ENCODE measurements at places on chromosomes 7 and 10.

DNA sequence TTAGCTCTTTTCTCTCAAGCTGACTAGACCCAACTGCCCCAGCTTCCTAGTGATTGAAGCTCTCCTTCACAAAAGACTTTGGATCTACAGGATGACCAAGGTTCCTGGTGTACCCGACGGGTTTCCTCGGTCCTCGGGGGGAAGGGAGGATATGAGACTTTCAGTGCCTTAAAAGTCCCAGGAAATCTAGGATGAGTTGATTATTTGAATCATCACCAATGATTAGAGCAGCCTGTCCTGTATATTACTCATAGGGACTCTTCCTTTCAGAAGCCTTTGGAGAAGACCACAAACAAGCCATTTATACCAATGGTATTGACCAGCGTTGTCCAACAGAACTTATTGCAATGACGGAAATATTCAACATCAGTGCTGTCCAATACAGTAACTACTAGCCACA is 6.1 kb upstream of the ACTA2 start:
- no peak for DNase-seq

DNA sequence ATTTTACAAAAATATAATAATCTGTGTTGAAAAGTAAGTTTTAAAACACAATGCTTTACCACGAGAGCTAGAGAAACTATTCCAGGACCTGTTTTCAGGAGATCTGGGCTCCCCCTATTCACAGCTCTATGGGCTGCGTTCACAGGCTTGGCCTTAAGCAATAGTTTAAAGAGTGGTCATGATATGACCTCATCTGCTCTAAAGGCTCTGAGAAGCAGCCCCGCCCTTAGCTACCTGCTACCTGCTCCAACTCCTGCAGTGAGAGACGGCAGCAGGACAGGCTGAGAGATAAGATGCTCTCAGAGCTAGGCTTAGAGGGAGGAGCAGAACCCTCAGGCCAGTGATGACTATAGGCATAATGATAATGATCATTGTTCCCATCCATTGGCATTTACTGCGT is 12.6 kb downstream of the ALOX5 start:
- DNase-seq, result no peak

DNA sequence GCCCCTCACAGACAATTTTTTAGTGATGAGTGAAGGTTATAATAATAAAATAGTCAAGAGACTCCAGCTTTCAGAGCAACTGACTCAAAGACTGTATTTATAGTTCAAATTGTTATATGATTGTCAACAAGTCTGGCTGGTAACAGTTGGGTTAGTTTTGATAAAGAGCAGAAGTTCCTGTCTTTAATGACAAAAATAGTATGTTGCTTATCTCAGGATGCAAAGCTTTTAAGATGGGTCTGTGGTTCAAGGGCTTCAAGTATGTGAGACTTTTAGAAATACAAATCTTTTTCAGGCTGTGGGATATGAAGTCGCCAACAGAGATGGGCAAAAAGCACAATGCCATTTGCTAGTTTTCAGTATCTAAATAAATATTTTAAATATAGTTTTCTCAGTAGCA is 118.4 kb downstream of the ABCA13 start:
- no peak for DNase-seq

DNA sequence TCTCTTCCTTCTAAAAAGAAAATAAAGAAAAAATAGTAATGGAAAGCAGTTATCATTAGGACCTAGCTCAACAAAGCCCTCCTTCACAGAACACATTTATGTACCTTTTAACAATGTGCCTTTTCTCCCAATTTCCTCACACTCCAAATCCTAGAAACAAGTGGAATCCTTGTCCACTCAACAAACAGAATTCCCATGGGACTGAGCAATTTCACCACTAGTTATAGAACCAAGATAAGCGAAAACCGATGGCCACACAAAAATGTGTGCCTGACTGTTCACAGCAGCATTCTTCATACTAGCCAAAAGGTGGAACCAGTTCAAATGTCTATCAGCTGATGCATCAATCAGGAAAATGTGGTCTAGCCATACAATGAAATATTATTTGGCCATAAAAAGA is 17.3 kb downstream of the DCLRE1C start:
- no peak for DNase-seq

DNA sequence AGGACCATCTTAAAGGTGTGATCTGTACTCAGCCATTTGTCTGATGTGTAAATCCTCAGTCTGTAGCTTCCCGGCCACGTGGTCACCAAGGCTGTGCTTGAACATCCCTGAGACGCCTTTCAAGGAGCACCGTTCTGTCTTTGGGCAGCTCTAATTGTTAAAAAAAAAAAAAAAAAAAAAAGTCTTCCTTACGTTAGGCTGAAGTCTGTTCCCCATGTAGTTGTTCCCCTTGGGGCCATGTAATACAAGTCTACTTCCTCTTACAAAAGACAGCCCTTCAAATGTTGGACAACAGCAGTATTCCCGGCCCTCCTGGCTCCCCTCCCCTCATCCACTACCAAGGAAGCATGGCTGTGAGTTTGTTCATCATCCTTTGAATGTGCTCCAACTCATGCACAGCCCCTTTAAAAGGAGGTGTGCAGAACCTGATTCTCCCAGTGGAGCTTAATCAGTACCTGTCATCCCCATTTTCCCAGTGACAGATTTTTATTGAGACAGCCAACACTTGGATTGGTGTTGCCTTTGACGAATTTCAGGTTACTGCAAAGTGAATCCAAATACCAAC is 392.2 kb upstream of the GALNT17 start:
- no peak for DNase-seq

DNA sequence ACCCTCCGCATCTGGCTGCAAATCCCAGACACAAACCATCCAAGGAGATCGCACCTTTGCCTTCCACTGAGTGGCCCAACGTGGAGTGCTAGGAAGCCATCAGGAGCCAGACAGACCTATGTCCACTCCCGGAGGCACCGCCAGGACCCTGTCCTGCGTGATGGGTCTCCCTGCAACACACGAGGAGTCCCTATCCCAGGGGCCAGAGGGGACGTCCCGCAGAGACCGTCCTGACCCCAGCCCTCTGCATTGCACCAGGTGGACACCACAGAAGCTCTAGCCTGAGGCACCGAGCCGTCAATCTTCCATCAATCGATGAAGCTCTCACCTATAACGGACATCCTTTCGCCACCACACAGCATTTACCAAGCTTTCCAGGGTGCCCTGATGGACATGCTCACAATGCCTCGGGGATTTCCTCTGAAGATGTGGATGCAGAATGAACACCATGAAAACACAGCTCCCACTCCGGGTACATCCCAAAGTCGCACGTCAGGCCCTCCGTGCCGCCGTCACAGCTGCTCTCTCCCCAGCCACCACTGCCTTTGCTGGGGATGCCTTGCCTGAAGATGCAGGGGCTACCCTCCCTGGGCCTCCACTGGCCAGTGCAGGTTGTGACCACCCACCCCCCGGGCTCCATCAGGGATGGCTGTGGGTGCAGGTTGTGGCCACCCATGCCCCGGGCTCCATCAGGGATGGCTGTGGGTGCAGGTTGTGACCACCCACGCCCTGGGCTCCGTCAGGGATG is 54.1 kb downstream of the PTPRN2 start:
- DNase-seq, result no peak

GRCh38 chr7:95104739-95105138 is 197.3 kb downstream of the PPP1R9A start:
- DNase-seq, result no peak

GRCh38 chr10:101625821-101626412 is 37.8 kb downstream of the DPCD start:
- DNase-seq, result no peak

GRCh38 chr10:119872610-119872859 is at the start of gene MCMBP:
Gene MCMBP (minus strand): TSS chr10:119872843. CDS start chr10:119872584, 259 bp downstream.
- DNase-seq, result no peak

- DNase-seq, result no peak
These were observed 26.4 kb downstream of the RAB11FIP2 start for GRCh38 chr10:118020365-118020764.

- no peak for DNase-seq
These were observed 6.1 kb downstream of the GIMAP1 start for GRCh38 chr7:150722431-150722931.
